H1 (cell line): ENCODE measurements at places on chromosomes 1 and 21. TPM values are rescaled to one million over a fixed set of nuclear protein-coding genes. Genes with fewer than 3 reads are reported as not detected.

The OR2L2 gene
- polyA plus RNA-seq: not detected in 2 replicates

The THEM5 gene
- polyA plus RNA-seq: not detected in 2 replicates

The DISP1 gene
- 4.2 and 6.1 TPM in 2 replicates for polyA plus RNA-seq

The DCST2 gene
- polyA plus RNA-seq: 1.7 and 2.1 TPM in 2 replicates

The MIXL1 gene
- 1.1 and 1.8 TPM in 2 replicates for polyA plus RNA-seq

The TRPM2 gene
- 0.17 and 0.27 TPM in 2 replicates for polyA plus RNA-seq

The GNPAT gene
- polyA plus RNA-seq: 12.7 and 22.9 TPM in 2 replicates

The OR2G6 gene
- not detected in 2 replicates for polyA plus RNA-seq

DNA sequence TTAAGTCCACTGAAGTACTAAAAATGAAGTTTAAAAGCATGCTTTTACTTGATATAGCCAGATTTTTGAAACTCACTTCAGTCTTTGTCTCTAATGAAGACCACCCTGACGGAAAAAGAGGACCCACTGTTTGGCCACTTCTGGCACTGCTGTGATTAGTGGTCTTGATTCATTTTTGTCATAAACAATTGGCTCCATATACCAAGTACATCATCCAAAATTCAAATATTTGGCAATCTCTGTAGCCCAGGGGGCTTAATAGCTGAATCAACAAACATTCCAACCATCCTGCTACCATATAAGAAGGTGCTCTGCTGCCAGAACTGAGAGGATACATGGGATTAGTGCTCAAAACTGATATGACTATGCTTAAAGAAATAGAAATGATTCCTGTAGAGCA, 156.0 kb downstream of the COL24A1 start:
- H3K4me3 ChIP-seq: no peak overlapping the region
- H3K27ac ChIP-seq: no peak overlapping the region
- H3K36me3 ChIP-seq: no peaks in the 10 kb centered on the region
- H3K27me3 ChIP-seq: no peaks in the 10 kb centered on the region
- DNase-seq: no peak

- no peak overlapping the region for H3K4me3 ChIP-seq
- peaks cover 36% of the 10 kb centered on the region for H3K27me3 ChIP-seq
- H3K4me1 ChIP-seq: peaks cover 5% of the 10 kb centered on the region
- no peak overlapping the region for H3K27ac ChIP-seq
Observed at GRCh38 chr1:214282630-214283242, 1.8 kb downstream of the SMYD2 start.

DNA sequence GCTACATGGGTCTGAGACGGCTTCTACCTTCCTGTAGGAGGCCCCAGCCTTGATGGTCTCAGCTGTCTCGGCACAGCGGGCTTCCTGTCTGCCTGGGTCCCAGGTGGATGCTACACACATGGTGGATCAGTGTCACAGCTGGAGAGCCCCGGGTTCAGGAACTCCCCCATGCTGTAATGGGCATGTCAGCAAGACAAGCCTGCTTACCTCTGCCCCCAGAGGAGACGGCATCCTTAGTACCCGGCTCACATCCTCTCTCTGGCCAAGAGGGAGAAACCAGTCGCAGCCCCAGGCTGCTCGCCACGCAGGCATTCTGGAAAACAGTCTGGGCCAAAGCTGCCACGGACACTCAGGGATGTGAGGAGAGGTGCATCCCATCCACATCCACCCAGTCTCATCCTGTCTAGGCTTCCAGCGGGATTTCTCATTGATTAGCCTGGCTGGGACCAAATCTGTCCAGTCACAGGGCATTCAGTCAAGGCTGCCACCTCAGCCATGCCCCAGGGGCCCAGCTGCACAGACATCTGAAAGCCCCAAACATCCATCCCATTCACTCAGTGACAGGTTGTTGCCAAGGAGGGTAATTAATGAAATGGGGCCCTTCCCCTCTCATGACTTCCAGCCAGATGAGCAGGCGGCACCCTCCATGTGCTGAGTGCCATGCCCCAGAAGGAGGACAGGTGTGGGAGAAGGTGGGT, 10.5 kb downstream of the SNAP47 start:
- DNase-seq: no peak
- no peaks in the 10 kb centered on the region for H3K27me3 ChIP-seq
- no peak overlapping the region for H3K4me3 ChIP-seq
- H3K27ac ChIP-seq: no peak overlapping the region
- peaks cover 7% of the 10 kb centered on the region for H3K36me3 ChIP-seq

DNA sequence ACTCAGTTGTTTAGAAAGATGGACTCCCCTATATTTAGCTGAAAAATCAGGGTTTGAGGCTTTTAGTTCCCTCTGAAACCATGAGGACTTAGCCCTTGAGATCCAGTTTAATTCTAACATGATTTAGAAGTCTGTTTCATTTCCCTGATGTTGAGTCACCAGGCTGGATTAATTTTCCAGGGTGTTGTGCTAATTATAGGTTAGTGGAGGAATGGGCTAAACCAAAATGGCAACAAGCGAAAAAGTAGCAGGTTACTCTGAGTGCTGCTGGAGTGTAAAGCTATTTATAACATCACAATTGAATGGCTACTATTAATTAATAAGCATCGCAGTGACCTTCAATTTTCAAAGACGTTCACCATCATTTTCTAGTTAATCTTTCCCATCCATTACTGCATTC, 15.5 kb upstream of the USP24 start:
- DNase-seq: no peak
- H3K4me1 ChIP-seq: no peaks in the 10 kb centered on the region
- no peak overlapping the region for H3K27ac ChIP-seq
- no peaks in the 10 kb centered on the region for H3K27me3 ChIP-seq
- no peaks in the 10 kb centered on the region for H3K36me3 ChIP-seq

DNA sequence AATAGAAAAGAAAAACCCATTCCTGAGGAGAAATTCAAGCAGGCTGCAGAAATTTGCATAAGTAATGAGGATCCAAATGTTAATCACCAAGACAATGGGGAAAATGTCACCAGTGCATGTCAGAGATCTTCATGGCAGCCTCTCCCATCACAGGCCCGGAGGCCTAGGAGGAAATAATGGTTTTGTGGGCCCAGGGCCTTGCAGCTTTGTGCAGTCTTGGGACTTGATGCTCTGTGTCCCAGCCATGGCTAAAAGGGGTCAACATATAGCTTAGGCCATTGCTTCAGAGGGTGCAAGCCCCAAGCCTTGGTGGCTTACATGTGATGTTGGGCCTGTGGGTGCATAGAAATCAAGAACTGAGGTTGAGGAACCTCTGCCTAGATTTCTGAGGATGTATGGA, 22.7 kb downstream of the RAB3GAP2 start:
- H3K4me1 ChIP-seq: 0 out of 2 replicates have a peak, but pooled peaks cover 2% of the 10 kb centered on the region
- H3K27ac ChIP-seq: no peak overlapping the region
- DNase-seq: no peak
- H3K36me3 ChIP-seq: peaks cover 44% of the 10 kb centered on the region
- no peaks in the 10 kb centered on the region for H3K27me3 ChIP-seq

DNA sequence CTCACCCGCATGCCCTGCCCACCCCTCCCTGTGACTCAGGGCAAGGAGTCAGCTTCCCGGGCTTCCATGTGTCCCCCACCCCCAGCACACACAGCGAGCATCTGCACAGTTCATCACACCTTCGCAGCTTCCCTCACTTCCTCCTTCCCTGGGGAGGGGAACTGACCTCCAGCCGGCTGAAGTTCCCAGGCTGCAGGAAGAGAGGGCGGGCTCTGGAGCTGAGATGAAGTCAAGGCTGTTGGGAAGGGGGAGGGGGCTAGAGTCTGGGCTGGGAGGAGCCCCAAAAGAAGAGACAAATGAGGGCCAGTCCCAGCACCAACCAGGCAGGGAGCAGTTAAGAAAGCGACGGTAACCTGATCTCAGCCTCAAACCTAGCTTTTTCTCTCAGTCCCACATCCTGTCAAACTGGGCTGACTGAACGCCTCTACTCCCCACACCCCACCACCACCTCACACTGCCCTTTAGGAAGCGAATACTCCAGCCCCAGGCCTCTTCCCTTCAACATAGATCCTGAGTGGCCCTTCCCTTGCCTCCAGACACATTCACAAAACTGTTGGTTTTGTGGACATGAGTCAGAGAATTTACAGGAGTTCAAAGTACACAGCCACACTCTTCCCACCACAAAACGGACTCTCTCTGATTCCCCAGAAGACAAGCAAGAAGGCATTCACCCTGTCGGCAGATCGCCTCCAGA, 1.8 kb downstream of the RHOC start:
- peak; percentile 90 for DNase-seq
- no peak overlapping the region for H3K27ac ChIP-seq
- peaks cover 9% of the 10 kb centered on the region; the same call in 1 of the 2 replicates for H3K27me3 ChIP-seq
- H3K4me3 ChIP-seq: peak overlapping the region; percentile 42

- H3K27ac ChIP-seq: no peak overlapping the region
- no peaks in the 10 kb centered on the region for H3K36me3 ChIP-seq
- no peaks in the 10 kb centered on the region for H3K27me3 ChIP-seq
- no peak for DNase-seq
Observed at GRCh38 chr1:232562855-232563510, 67.0 kb downstream of the SIPA1L2 start.

DNA sequence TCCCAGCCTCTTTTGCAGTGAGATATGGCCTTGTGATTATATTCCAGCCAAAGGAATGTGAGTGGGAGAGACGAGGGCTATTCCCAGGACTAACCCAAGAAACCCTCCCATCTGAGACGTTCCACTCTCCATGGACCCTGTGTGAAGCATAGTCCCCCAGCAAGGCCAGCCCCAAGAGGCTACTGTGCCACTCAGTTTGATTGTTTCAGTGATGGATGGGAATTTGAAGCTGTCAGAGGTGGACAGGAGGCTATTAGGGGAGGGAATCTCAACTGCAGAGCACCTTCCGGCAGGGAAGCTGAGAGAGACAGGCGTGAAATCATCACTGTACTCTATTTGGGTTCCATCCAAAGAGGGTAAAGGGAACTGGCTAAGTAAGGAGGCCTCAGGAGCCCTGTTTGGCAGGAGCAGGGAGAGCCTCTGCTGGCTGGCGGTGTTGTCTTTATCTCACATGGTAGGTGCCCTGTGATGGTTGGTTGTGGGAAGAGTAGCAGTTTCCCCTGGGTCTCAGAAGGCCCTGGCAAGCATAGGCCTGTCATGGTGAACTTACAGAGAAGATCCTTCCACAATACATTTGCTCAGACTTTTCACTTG, 3.4 kb upstream of the TEX35 start:
- no peak overlapping the region for H3K27ac ChIP-seq
- no peaks in the 10 kb centered on the region for H3K27me3 ChIP-seq
- peaks cover 2% of the 10 kb centered on the region; the same call in 1 of the 2 replicates for H3K4me1 ChIP-seq
- DNase-seq: no peak

DNA sequence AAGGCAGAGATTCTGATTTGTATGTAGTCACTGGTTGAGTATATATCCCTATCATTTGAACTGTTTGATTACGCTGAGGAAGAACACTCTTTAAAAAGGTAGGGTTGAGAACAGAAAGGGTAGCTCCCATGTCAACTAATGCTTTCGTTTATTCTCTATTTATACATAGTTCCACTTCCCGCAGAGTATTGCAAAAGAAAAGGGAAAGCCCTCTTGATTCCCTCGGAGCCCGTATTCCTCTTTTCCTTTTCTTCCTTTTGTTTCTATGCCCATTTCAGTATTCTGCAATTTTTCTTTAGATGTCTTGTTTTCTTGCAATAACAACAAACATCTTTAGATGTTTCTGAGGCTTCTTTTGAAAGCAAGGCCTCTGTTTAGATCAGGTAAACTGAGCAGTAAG, 78.2 kb downstream of the DNTTIP2 start:
- no peak overlapping the region for H3K4me3 ChIP-seq
- no peak for DNase-seq
- H3K36me3 ChIP-seq: no peaks in the 10 kb centered on the region
- H3K27ac ChIP-seq: no peak overlapping the region
- no peaks in the 10 kb centered on the region for H3K4me1 ChIP-seq

DNA sequence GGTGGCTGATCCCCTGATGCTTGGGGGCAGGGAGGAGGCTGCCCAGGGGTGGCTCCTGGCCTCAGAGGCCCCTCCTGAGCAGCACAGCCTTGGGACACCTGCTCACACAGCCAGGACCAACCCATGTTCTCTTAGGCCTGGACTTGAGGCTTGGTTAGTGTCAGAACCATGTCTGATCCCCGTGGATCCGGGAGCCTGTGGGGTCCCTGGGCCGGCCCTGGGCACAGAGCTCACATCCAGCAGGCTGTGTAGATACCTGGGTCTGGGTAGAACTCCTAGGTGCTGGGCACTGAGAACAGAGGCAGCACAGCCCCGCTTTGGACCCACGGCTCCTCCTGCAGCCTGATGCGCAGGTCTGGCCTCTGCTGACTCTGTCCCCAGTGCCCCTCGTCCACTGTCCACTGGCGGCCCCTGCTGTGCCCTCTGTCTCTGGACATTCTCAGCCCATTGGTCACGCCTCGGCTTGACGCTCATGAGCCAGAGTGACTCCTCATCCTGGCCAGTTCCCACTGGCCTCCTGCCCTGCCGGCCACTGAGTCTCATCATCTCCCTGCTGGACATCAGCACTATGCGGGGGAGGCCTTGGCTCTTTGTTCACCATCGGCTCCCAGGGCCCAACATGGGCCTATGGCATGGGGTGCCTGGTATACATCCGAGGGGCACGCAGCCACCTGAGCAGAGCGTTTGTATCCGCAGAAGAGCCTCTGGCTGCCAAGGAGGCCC, 70.2 kb downstream of the TRIM11 start:
- no peak for DNase-seq
- no peak overlapping the region for H3K4me3 ChIP-seq
- no peaks in the 10 kb centered on the region for H3K27me3 ChIP-seq
- H3K4me1 ChIP-seq: no peaks in the 10 kb centered on the region; the same call in 1 of the 2 replicates
- peaks cover 5% of the 10 kb centered on the region for H3K36me3 ChIP-seq

DNA sequence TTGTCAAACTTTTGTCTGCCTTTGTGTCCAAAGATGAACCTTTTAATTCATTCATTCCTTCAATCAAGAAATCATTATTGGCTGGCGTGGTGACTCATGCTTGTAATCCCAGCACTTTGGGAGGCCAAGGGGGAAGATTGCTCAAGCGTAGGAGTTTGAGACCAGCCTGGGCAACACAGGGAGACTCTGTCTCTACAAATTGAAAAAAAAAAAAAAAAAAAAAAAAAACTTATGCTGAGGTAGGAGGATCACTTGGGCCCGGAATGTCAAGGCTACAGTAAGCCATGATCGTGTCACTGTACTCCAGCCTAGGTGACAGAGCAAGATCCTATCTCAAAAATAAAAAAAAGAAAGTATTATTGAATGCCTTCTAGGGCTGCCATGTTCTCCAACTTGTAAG, 51.3 kb upstream of the CXADR start:
- no peak for DNase-seq
- no peaks in the 10 kb centered on the region for H3K4me1 ChIP-seq
- no peaks in the 10 kb centered on the region for H3K27me3 ChIP-seq
- no peak overlapping the region for H3K27ac ChIP-seq

DNA sequence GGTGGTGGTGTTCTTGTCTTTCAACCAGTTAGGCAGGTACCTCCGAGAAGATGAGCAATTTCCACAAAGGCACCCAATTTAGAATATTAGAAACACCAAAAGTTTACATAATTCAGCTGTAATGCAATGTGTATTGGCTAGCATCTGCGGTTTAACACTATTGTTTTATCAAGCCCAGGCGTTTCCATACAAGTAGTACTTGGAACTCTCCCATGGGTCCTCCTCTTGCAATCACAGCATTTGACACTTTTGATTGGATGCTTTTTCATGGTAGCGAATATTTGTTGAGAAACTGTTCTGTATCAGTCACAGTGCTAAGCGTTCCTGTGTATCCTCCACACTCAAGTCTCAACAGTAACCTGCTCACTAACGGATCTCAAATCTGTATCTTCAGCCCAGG, 20.1 kb upstream of the MAP1LC3C start:
- no peaks in the 10 kb centered on the region for H3K27me3 ChIP-seq
- H3K36me3 ChIP-seq: no peaks in the 10 kb centered on the region
- no peak overlapping the region for H3K4me3 ChIP-seq
- H3K4me1 ChIP-seq: no peaks in the 10 kb centered on the region
